ENCODE measurements at places on chromosomes 3 and 15. TPM values are rescaled to one million over a fixed set of nuclear protein-coding genes. Genes with fewer than 3 reads are reported as not detected.

DNA sequence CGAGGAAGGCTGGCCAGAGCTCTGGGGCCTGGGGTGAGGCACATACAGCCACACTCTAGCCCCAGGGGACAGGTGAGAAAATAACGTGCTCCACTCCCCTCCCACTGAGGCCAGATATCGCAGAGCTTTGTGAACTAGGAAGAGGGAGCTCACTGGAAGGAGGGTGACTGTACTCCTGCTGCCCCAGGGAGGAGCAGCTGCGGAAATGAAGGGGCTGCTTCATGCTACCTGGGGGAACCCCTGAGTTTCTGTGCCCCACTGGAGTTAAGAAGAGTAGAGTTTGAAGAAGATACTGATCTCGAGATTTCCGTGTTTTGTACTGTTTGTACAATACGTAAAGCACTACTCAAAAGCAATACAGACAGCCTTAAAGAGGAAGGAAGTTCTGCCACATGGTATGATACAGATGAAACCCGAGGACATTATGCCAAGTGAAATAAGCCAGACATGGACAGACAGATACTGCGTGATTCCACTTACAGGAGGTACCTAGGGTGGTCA lies 44.6 kb downstream of the CMTM6 start:
- DNase-seq = no peak

GRCh38 chr15:74613953-74614743 lies 1.5 kb upstream of the CLK3 start:
- DNase-seq = no peak

- no peak for DNase-seq
Measured at GRCh38 chr3:18625085-18625484, 199.9 kb upstream of the SATB1 start.

GRCh38 chr3:34842706-34843480 lies 796.4 kb upstream of the ARPP21 start:
- no peak for DNase-seq

GRCh38 chr15:67855842-67856241 lies 16.0 kb upstream of the RNU6-1 start:
- DNase-seq = no peak

DNA sequence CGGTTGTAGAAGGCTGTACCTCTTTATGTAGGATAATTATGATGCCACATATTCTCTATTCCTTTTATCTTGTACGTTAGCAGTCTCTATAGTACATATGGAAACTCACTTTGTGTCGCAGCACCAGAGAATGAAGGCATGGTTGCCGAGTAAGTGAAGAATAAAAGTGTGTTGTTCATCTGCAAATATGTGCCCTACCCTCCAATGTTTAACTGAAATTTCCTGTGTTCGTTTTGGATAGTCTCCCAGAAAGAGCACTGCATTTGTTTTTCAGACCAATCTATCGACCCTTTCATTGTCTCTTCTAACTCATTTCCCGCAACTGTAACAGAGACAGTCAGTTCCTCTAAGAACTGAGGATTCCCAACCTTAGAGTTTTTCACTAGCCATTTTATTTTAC lies 592.8 kb downstream of the TUSC7 start:
- DNase-seq = no peak

- DNase-seq = no peak
Measured at GRCh38 chr15:73617301-73617831, 15.8 kb downstream of the NPTN start.

DNA sequence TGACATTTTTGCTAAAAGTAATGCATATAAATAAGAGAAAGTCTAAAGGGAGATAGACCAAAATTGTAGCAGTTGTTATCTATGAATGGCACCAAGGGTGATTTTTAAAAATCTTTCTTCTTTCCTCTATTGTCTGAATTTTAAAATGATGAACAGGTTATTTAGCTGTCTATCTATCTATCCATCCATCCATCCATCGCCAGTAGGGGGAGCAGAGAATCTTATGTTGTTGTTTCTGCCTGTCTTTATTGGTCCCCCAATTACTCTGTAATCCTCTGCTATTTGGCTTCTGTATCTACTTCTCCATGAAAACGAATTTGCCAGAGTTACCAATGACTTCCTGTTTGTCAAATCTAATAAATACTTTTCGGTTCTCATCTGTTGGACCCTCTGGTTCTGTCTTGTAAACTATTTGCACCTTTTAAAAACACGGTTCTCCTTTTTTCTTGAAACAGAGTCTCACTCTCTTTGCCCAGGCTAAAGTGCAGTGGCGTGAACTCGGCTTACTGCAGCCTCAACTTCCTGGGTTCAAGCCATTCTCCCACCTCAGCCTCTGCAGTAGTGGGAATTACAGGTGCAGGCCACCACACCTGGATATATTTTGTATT lies 86.0 kb downstream of the ECT2 start:
- no peak for DNase-seq

DNA sequence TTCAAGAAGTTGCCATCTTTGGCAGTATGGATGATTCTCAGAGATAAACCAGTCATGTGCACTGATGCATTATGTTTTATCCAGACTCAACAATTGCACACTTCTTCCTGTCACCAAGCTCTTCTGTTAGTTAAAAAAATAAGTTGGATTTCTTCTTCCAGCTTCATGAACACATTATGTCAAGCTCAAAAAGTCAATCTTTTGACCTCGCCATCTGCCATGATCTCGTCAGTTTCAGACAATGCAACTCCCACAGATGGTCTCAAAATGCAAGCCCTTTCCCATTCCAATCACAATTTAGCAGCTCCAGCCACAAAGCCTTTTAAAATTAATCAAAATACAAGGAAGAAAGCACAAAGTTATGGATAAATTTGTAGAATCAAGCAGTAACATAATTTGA lies 42.8 kb downstream of the TFDP2 start:
- DNase-seq = no peak

DNA sequence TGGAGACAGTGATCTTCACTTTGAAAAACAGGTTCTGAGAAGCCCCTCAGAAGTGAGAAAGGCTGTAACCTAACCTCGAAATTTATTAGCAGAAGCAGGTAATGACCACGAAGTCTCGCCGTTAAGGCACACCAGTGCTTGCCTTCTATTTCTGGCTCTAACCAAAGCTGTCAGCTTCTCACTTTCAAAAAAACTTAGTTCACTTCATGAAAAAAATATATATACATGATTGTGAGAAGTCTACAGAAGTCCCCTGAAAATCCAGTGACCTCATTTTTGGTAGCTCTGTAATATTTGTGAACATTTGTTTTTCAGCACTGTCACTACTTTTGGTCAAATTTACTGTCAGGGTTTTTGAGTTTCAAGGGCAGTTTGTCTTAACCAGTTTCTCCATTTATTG lies 19.1 kb upstream of the AKAP13 start:
- DNase-seq = no peak

- no peak for DNase-seq
Measured at GRCh38 chr3:112121577-112122547, 11.2 kb downstream of the GCSAM start.

- no peak for DNase-seq
Measured at GRCh38 chr3:128950223-128950938, 43.5 kb downstream of the CFAP92 start.

- DNase-seq = no peak
Measured at GRCh38 chr15:69315402-69316110, 16.8 kb downstream of the PAQR5 start.

GRCh38 chr3:138019281-138020069 lies 9.5 kb downstream of the CLDN18 start:
- DNase-seq = no peak

DNA sequence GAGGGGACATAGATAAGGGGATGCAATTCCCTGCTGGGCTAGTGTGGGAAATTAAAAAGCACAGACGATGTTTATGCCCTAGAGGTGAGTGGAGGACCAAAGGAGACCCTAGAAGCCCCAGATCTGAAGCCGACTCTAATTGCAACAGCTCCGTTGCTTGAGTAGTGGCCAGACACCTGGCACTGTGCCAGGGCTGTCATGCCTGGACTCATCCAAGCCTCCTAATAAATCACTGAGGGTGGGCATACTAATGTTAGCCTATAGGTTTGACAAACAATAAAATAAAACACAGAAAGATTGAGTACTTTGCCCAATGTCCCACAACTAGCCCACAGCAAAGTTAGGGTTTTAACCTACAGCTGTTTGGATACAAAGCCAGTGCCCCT lies 25.4 kb upstream of the MRPS22 start:
- DNase-seq = no peak

DNA sequence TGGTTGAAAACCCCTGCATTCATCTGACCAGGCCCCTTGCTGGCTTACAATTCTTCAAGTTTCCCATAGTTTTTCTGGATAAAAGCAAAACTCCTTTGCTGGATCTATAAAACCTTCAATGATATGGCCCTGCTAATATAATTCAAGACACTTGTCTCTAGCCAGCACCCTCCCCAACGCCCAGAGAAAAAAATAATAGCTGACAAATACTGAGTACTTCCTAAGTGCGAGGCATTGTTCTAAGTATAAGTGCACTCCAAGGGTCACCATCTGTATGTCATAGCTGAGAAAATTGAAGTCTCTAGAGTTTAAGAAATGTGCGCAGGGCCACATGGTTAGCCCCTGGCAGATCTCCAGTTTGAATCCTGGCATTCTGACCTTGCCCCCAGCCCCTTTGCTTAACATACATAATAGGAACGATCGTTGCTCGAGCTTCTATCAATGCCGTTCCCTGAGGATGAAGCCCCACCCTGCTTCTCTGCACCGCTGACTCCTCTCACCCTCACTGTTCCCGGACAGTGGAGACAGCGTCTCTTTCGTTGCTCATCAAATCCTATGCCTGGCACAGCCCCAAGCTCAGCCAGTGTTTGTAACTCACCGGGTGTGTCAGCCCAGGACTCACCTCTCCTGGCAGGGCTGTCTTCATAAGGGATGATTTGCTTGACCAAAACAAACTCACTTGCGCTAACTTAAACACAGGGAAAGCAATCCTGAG lies 377.1 kb upstream of the PROK2 start:
- DNase-seq = peak; percentile 51

DNA sequence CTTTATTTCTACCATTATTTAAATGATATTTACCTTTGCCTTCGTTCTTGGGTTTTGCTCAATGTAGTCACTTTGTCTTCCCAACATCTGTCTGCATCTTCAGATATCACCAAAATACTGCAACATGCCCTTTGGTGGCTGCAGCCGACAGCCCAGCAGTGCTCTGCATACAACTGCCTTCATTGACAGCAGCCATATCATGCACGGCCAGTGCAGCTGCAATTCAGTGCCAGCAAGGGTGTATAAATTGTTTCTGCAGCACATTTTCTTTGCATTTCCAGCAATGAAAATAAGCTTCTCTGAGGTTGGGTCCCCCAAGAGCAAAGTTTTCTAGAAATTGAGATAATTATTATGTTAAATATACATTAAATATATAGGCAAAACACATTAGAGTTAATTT lies 6.0 kb upstream of the PLSCR5 start:
- DNase-seq = no peak

GRCh38 chr15:53869044-53869805 lies 109.0 kb upstream of the UNC13C start:
- no peak for DNase-seq

GRCh38 chr3:127644641-127645370 lies 15.8 kb downstream of the PODXL2 start:
- DNase-seq = no peak

GRCh38 chr3:37662785-37663184 lies 198.9 kb upstream of the CTDSPL start:
- DNase-seq = no peak

DNA sequence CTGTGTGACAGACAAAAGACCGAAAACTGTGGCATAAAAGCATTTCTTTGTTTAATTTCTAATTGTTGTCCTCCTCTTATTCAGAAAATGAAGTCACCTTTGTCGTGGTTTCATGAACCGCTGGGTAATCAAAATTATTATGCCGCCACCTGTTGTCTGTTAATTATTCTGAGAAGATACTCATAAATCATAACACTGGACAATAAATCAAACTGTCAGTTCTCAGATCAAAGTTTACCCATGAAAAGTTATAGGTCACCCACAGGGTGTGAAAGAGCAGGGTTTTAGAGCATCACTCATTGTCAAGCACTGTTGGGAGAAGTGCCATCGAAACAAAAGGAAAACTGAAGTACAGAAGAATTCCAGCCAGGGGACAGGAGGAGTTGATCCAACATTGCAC lies 474.3 kb downstream of the NR2F2 start:
- no peak for DNase-seq

- no peak for DNase-seq
Measured at GRCh38 chr3:3648988-3649679, 150.1 kb upstream of the LRRN1 start.

SNRPN gene
- 189 TPM for total RNA-seq

AHSG gene
- total RNA-seq = not detected

WDR93 gene
- not detected for total RNA-seq

EOMES gene
- total RNA-seq = not detected

RTP1 gene
- total RNA-seq = not detected

USF3 gene
- 5.9 TPM for total RNA-seq

PIGZ gene
- total RNA-seq = 0.36 TPM

MEIS2 gene
- total RNA-seq = 9.1 TPM

ISY1 gene
- total RNA-seq = 7.8 TPM

ALS2CL gene
- 17.8 TPM for total RNA-seq

SST gene
- total RNA-seq = not detected

REC114 gene
- not detected for total RNA-seq

COL6A5 gene
- not detected for total RNA-seq

FBXO40 gene
- total RNA-seq = not detected

TM6SF1 gene
- total RNA-seq = 2.0 TPM

HDGFL3 gene
- 43.1 TPM for total RNA-seq

UTS2B gene
- 0.69 TPM for total RNA-seq

DUOXA2 gene
- not detected for total RNA-seq

Data from epithelial cell of proximal tubule (primary cell).